ENCODE measurements at places on chromosomes 11 and 22. TPM values are rescaled to one million over a fixed set of nuclear protein-coding genes. Genes with fewer than 3 reads are reported as not detected.

Gene SLC5A12
- total RNA-seq, result 0.76 TPM

Gene CNGA4
- not detected for total RNA-seq

Gene TUB
- 8.7 TPM for total RNA-seq

GRCh38 chr22:44956840-44957767 is 52.7 kb downstream of the PHF21B start:
- H3K36me3 ChIP-seq, result no peaks in the 10 kb centered on the region
- no peak for DNase-seq
- no peak overlapping the region for H3K4me3 ChIP-seq
- H3K4me1 ChIP-seq, result no peaks in the 10 kb centered on the region

GRCh38 chr11:36073411-36074203 is 129.7 kb downstream of the LDLRAD3 start:
- H3K4me3 ChIP-seq, result no peak overlapping the region
- no peaks in the 10 kb centered on the region for H3K36me3 ChIP-seq
- no peaks in the 10 kb centered on the region for H3K27me3 ChIP-seq
- peaks cover 36% of the 10 kb centered on the region for H3K4me1 ChIP-seq
- DNase-seq, result no peak

DNA sequence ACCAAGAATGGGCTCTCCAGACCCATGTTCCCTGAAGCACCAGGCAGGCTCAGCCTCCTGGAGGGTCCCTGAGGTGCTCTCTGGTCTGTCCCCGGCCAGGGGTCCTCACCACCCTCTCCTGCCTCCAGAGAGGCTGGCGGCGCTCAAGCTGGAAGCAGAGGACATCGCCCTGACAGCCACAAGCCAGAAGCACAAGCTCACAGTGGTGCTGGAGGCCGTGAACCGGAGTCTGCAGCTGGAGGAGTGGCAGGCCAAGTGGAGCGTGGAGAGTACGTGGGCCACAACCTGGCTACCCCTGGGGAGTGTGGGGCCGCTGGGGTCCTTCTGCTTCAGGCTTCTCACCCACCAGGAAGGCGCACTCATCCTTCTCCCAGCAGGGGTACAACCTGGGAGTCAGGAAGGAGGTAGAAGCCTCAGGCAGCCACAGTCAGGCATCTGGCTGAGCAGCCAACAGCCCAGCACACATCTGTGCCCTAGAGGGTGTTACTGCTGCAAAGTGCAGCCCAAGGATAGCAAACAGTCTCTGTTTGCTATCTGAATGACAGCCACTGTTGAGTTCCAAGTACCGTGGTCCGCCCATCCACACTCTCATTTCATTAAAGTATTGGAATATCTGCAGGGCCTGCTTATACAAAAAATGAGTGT is 8.4 kb downstream of the PARVG start:
- peaks cover 18% of the 10 kb centered on the region for H3K27me3 ChIP-seq
- DNase-seq, result no peak
- no peak overlapping the region for H3K4me3 ChIP-seq

DNA sequence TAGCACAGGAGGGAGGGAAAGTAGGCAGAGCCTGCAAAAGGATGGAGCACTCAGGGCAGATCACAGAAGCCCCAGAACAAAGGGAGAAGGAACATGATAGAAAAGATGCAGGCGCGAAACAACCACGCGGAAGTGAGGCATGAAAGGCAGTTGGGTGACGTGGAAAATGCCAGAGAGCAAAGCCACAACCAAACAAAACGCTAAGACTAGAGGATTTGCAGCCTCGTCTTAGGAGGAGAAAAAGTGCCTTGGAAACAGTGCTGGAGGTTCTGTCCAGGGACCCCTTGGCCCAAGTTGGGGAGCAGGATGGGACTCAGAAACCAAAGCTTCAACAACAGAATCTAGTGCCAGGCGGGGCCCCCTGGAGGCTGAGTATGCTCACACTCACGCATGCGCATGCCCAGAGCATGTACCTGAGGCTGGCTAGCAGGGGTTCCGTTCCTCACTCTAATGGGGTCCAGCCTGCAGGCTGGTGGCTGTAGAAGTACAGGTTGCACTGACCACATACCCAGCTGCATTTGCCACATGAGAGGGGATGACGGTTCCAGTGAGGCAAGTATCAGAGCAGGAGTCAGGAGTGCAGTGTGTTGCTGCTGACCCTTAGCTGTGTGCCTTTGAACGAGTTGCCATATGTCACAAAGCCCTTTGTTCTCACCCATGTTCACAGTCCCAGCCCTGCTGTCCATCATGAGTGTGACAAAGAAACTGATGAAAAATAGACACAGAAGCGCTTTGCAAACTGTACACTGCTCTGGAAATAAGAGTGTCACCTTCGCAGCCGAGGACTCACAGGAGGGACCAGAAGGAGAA is 568.6 kb upstream of the CADM1 start:
- no peaks in the 10 kb centered on the region for H3K36me3 ChIP-seq
- DNase-seq, result no peak
- peaks cover 41% of the 10 kb centered on the region for H3K27me3 ChIP-seq
- no peak overlapping the region for H3K4me3 ChIP-seq
- H3K27ac ChIP-seq, result no peak overlapping the region

DNA sequence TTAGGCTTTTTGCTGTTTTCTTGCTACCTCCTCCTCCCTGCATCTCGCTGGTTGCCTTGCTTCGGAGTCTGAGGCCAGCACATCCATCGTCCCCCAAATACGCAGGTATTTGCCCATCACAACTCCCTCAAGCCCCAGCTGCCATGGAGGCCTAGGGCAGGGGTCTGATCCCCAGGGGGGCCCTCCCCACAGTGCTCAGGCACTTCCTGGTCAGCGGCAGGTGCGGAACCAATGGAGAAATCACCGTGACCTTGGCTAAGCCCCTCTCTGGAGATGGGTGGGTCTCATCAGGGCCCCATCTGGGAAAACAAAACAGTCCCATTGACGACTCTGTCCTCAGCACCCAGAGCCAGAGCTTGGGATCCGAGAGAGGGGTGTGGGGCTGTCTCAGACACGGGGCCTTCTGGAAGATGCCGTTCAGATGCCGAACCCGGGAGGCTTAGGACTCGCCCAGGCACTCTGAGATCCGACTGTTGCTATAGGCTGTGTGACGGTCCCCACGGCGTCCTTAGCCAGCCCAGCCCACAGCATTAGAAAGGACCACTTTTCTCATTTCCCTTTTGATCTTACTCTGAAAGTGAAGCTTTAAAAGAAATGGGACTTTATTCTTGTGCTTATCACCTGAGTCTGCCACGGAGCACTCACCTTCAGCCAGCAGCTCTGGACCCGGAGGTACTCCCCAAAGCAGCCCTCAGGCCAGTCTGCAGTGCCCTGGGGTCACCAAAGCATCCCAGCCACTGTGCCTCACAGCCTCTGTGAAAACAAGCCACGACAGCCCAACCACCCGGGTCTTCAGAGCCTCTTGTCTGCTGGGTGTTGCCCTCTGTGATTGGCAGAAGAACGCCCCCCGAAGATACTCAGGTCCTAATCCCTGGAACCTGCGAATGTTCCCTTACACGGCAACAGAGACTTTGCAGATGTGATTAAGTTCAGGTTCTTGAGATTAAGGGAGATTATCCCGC is 61.2 kb upstream of the SLC22A12 start:
- no peaks in the 10 kb centered on the region for H3K36me3 ChIP-seq
- H3K27me3 ChIP-seq, result peaks cover 47% of the 10 kb centered on the region
- DNase-seq, result no peak
- no peaks in the 10 kb centered on the region for H3K4me1 ChIP-seq
- H3K27ac ChIP-seq, result no peak overlapping the region

DNA sequence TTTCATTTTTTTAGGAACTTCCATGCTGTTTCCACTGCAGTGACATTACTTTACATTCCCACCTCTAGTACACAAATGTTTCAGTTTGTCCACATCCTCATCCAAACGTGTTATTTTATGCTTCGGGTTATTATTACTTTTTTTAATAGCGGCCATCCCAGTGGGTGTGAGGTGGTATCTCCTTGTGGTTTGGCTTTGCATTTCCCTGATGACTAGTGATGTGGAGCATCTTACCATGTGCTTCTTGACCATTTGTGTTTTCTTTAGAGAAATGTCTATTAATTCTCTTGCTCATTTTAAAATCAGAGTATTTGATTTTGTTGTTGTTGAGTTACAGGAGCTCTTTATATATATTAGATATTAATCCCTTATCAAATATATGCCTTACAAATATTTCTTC is 70.3 kb upstream of the ANO1 start:
- H3K4me1 ChIP-seq, result peaks cover 5% of the 10 kb centered on the region
- no peaks in the 10 kb centered on the region for H3K36me3 ChIP-seq
- no peak overlapping the region for H3K27ac ChIP-seq
- H3K27me3 ChIP-seq, result peaks cover 16% of the 10 kb centered on the region

- no peak overlapping the region for H3K4me3 ChIP-seq
- H3K4me1 ChIP-seq, result no peaks in the 10 kb centered on the region
- peaks cover 15% of the 10 kb centered on the region for H3K27me3 ChIP-seq
- no peak for DNase-seq
- no peaks in the 10 kb centered on the region for H3K36me3 ChIP-seq
Measured at GRCh38 chr11:117770061-117770460, 27.0 kb downstream of the DSCAML1 start.
